ENCODE measurements at places on chromosomes 16 and 17.

GRCh38 chr16:68284847-68285246 is 20.5 kb downstream of the SLC7A6 start:
- no peak for DNase-seq

- DNase-seq: no peak
Observed at GRCh38 chr16:67847064-67847861, at the start of gene CENPT. Gene CENPT, minus strand, starts transcription at chr16:67847693. Its CDS starts 13,834 bp downstream, at chr16:67833859.

- DNase-seq: no peak
Observed at GRCh38 chr17:60330731-60331130, 61.2 kb downstream of the USP32 start.

DNA sequence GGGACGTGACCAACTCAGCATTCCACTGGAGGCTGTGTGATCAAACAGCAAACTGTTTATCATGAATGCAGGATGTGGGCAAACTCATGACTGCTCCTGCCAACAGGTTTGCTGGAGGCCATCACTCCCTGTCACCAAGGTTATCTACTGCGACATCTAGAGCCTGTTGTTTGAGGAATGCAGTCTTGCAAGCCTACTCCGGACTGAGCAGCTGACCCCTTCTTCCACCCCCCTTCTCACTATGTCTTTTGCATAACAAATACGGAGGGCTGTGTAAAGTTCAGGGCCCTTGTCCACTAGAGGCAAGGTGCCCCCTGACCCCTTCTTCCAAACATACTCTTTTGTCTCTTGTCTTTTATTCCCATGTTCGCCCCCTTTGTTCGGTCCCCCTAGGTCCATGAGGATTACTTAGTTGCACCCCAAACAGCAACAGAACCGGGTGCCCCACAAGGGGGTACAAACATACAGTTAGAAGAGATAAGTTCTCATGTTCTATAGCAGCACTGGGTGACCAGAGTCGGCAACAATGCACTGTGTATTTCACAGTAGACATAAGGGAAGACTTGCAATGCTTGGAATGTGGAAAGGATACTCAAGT is 28.7 kb downstream of the MEAK7 start:
- no peak for DNase-seq

DNA sequence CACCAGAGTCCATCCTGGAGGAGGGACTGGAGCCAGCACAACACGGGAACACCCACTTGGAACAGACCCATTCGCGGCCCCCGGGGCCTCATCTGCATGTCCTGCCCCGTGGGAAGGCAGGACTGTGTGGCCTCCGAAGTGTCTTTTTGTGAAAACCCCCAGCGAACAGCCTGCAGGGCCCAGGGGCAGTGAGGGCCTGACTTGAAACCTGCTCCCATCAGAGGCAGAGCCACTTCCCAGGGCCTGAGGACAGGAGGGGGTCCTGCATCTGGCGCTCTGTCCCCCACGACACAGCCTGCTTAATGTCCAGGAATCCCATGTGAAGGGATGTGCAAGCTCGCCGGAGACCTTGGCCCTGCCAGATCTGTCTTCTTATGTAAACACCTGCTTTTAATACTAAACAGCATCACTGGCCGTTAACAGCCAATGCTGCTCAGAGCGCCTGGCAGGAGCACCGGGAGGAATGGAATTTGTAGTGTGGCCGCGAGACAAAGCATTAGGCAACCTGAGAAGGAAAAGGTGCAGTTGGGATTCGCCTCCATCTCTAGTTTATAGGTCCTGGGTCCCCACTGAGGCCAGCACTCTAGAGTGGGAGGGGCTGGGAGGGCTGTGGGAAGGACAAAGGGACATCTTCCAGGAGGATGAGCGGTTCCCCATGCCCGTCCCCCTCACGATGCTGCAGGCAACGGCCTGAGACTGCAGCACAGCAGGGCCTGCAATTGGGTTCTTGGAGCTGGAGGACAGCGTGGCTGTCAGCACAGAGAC is 9.6 kb upstream of the EVPL start:
- no peak for DNase-seq

GRCh38 chr17:40936437-40936971 is 942 bp downstream of the KRT23 start:
- no peak for DNase-seq

DNA sequence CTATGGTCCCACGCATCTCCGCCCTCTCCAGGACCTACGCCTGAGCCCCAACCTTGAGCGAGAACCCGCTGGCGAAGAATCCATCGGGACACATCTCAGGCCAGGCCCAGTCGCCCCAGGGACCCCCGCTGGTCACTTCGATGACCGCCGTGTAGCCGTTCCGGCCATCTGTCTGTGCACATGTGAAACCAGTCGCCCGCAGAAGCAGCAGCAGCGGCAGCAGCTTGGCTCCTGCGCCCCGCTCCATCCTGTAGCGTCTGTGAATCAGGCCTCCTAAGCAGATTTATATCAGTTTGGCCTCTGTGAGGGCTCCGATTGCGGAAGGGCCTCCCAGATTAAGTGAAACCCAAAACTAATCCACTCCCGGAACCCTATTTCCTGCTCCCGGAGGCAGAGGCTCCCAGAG is at the start of gene VMO1:
Gene VMO1, minus strand, starts transcription at position 259 of the 406 bp plus-strand sequence. Its CDS starts 12 bp downstream, at position 247.
- DNase-seq: no peak

- no peak for DNase-seq
Observed at GRCh38 chr17:50640686-50641351, 6.1 kb downstream of the ABCC3 start.

- no peak for DNase-seq
Observed at GRCh38 chr16:22260490-22260889, 36.7 kb upstream of the POLR3E start.

DNA sequence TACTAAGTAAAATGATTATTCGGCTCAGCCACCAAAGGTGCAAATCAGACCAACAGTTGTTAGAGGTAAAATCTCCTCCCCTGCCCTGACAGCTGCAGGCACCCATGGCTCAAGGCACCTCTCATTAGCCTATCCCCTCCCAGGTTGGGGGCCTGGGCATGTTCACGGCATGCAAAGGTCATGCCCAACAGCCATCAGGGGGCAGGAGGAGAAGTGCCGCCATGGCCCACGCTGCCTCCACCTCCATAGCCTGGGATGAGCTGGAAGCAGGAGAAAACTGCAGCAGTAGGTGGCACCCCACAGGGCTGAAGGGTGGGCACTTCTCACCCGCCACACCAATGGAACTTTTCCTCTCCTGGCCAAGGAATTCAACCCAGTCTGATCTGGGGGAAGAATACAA is 146.4 kb upstream of the COX10 start:
- DNase-seq: no peak

DNA sequence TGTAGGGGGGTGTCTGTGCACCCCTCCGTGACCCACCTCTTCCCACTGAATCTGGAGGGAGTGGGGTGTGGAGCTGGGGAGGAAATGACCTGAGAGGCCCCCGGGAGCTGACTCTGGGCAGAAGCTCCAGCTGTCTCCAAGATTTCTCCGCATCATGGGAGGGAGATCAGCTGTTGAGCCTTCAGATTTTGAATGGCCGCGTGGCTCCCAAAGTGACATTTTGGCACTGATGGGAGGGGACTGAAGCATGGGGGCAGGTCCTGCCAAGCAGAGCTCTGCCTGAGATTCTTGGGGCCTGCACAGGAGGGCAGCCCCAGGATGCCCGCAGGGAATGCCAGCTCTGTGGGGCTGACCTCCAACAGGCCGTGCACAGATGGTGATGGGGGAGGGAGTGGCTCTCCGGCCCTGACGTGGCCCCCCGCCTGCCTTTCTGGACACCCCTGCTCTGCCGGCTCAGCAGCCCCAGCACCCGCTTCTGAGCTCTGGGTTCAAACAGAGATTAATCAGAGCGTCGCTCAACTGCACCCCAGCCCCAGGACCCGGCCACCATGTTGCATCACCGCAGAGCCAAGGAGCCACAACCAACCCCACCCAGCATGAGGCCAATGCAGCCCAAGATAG is 25.3 kb upstream of the UBE2I start:
- DNase-seq: no peak

DNA sequence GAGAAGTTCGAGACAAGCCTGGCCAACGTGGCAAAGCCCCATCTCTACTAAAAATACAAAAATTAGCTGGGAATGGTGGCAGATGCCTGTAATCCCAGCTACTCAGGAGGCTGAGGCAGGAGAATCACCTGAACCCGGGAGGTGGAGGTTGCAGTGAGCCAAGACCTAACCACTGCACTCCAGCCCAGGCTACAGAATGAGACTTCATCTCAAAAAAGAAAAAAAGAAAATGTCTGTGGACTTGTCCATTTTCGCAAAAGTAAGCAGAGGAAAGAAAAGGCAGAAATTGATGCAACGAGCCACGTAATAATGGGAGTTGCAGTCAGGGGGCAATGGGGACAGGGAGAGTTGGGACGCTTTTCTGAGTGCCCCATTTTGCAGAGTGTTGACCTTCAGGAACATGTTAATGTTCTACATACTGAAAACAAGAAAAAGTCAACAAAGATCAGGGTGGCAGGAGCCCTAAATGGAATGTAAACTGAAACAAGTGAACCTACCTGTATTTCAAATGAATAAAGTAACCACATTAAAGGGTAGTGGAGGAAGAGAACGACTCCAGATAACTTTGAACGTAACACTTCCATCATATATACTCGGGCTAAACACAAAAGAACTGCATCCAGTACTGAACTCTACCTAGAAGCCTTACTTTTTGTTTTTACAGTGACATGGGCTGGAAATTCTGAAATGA is 76.4 kb downstream of the CNGB1 start:
- no peak for DNase-seq

All from HFF-Myc (cell line).